Dermis microvascular lymphatic vessel endothelial cell (primary cell): ENCODE measurements at places on chromosomes 3 and 15. TPM values are rescaled to one million over a fixed set of nuclear protein-coding genes. Genes with fewer than 3 reads are reported as not detected.

Gene PLXNB1
- 13.9 and 20.5 TPM in 2 replicates for total RNA-seq

Gene LIPH
- total RNA-seq = 0.13 TPM in 1 of 2 replicates, not detected in the other

Gene ABI3BP
- total RNA-seq = 6.4 and 16.2 TPM in 2 replicates

Gene SLC22A14
- under 0.01 TPM in 1 of 2 replicates, not detected in the other for total RNA-seq

Gene MAP6D1
- total RNA-seq = 0.51 and 0.89 TPM in 2 replicates

Gene LRRC31
- total RNA-seq = not detected in 2 replicates

Gene DPPA2
- not detected in 2 replicates for total RNA-seq

Gene RBM5
- total RNA-seq = 108 and 148 TPM in 2 replicates

Gene KY
- total RNA-seq = not detected in 2 replicates

Gene GXYLT2
- 0.13 TPM in 2 replicates for total RNA-seq

Gene NLGN1
- 0.51 and 0.63 TPM in 2 replicates for total RNA-seq

Gene FBXW12
- not detected in 2 replicates for total RNA-seq

Gene CISH
- 0.13 and 0.38 TPM in 2 replicates for total RNA-seq

Gene C3orf49
- not detected in 2 replicates for total RNA-seq

Gene SI
- total RNA-seq = not detected in 2 replicates

Gene GHRL
- 0.39 and 0.51 TPM in 2 replicates for total RNA-seq

Gene OR5K2
- not detected in 2 replicates for total RNA-seq

Gene SPATA12
- 0.25 and 0.39 TPM in 2 replicates for total RNA-seq

Gene ZBTB11
- total RNA-seq = 15.9 and 17.3 TPM in 2 replicates

Gene CLDN18
- not detected in 2 replicates for total RNA-seq

Gene CNTN6
- total RNA-seq = not detected in 2 replicates

Gene ERICH6
- total RNA-seq = under 0.01 TPM in 2 replicates

Gene CAPN3
- 0.13 and 0.76 TPM in 2 replicates for total RNA-seq

Gene FYTTD1
- total RNA-seq = 31.8 and 33.6 TPM in 2 replicates

Gene TEX55
- not detected in 2 replicates for total RNA-seq

Gene SEMA5B
- total RNA-seq = under 0.01 and 0.13 TPM in 2 replicates

Gene NR1I2
- under 0.01 TPM in 1 of 2 replicates, not detected in the other for total RNA-seq

Gene CTDSPL
- 102 and 134 TPM in 2 replicates for total RNA-seq

Gene CFAP44
- total RNA-seq = 0.64 and 1.3 TPM in 2 replicates

Gene UCN2
- total RNA-seq = not detected in 2 replicates
